ENCODE measurements at places on chromosomes 2 and 18.

DNA sequence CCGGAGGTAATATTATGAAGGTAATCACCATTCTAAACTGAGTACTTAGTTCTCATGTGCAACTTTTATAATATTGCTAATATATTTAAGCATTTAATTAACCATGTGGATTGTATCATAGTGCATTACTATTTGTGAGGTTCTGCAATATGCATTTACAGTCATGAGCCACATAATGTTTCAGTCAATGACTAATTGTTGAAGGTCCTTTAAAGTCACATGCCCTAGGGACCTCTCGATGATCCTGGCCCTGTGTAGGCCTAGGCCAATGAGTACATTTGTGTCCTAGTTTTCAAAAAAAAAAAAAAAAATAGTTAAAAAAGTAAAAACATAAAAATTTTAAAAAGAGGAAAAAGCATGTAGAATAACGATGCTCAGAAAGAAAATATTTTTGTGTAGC lies 298.0 kb downstream of the DSEL start:
- DNase-seq: no peak

DNA sequence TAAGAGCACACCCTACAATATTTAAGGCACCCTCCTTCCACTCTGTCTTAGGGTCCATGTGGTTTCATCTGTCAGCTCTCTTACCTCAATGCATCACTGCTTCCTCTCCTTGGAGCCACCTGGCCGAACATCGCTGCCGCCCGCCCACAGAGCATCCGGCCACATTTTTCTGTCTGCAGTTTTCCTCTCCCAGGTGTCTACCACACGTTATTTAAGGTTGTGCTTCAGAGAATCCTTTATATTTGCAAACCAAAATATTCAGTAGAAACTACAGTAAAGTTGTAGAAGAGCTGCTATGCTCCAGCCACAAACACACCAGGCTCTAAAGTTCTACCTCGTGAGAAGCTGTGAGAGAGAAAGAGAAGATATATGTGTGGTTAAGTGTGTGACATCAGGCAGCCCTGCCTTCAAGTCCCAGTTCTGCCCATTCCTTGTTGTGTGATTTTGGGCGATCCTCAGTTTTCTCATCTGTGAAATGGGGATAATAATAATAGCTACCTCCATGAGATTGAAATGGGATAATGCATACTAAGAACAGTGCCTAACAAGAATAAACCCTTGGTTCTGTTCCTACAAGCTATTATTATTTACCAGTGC lies 4.9 kb upstream of the STK17B start:
- DNase-seq: no peak

GRCh38 chr2:64213532-64214275 lies 69.5 kb upstream of the PELI1 start:
- DNase-seq: no peak

DNA sequence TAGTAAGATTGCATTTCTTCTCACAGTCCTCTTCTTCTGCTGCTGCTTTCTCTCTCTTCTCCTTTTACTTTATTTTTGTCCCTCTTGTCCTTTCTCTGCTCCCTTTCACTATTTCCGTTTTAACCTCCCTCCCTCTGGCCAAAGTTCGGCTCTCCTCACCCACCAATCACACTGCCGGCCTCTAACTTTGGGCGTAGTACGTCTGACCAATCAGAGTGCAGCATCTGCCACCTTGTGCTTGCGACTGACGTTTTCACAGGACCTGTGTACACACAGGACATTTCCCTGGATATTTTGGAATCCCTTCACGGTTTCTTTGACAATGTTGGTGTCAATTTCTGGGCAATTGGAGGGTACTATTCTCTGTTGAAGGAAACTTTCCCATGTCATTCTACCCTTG lies 22.6 kb upstream of the ICOS start:
- no peak for DNase-seq

GRCh38 chr2:218129458-218130135 lies 3.8 kb downstream of the CXCR2 start:
- DNase-seq: no peak

- DNase-seq: no peak
Observed at GRCh38 chr2:183522489-183523266, 398.4 kb downstream of the NUP35 start.

GRCh38 chr18:61079714-61080113 lies 253.5 kb upstream of the CDH20 start:
- DNase-seq: no peak

- DNase-seq: no peak
Observed at GRCh38 chr18:33706391-33706790, 128.4 kb downstream of the ASXL3 start.

DNA sequence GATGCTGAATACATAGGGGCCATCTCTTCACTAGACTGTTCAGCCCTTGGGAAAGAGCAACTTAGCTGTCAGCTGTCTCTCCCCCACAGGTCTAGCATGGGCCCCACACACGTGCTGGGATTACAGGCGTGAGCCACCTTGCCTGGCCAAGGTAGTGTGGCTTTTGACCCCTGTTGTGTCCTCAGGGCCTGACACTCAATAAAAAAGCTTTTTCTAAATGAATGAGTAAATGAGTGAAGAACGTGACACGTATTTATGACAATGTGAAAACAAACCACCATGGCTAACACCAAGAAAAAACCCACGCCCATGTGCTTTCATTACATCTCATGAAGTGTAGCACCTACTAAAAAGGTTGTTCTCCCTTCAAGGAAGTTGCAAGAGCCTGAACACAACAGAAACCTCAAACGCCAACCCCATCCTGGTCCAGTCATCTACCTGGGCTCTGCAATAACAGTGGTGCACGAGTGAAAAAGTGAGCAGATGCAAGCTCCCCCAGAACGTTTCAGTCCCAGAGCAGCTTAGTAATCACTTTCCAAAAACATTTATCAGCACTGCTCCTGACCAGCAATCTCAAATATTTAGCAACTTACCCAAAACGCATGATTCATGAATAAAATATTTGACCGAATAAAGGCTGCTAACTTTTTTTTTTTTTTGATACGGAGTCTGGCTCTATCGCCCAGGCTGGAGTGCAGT lies 3.4 kb downstream of the WDFY1 start:
- no peak for DNase-seq

DNA sequence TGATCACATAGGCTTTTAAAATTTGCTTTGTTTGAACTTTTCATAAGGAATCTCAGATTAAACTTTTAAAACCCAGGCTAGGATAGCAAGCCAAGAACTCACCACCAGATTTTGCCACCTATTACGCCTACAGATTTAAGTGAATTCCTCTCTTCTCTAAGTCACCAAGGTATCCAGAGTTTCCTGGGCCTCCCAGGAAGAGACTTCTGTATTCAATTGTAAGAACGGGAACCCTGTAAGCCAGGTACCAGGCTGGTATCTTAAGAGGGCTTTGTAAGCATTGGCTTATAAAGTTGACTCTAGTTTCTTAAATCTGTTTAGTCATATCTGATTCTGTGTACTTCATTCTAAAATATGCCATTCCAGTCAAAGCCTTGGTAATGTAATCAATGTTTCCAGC lies 285.1 kb downstream of the MBD5 start:
- no peak for DNase-seq

DNA sequence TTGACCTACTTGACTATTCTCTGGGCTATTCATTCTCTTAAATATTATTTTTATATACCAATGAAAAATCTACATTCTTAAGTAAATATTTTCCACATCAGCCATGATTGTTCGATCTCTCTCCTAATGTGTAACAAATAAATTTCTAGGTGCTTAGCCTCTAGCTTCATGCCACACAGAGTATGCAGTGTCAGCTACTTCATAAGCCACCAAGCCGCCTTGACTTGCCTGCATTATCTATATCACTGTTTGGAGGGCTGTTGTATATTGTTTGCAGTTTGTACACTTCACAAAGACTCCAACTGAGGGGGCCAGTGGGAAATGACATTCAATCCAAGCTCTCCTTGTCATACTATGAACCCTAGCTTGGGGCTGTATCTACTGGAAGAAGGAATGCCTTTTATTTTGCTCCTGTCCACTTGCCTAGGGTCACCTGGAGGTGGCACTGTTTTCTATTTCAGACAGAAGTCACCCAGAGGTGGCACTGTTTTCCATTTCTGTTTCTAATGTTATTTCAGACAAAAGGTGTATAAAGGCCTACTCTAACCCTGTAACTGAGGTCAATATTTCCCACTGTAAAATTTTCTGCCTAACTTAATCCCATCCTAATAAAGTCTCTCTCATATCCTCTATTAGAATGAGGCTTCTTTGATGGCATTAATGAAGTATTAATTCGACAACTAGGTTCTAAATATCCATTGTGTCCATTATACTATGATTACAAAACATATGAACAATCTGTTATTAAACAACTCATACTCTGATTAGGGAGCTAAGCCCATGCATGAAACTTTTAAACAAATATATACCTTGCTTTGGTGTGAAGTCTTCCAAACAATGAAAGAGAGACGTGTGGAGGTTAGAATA lies 36.4 kb downstream of the COL5A2 start:
- DNase-seq: peak; percentile 34

GRCh38 chr2:109457366-109457765 lies 156.4 kb downstream of the SEPTIN10 start:
- DNase-seq: no peak

DNA sequence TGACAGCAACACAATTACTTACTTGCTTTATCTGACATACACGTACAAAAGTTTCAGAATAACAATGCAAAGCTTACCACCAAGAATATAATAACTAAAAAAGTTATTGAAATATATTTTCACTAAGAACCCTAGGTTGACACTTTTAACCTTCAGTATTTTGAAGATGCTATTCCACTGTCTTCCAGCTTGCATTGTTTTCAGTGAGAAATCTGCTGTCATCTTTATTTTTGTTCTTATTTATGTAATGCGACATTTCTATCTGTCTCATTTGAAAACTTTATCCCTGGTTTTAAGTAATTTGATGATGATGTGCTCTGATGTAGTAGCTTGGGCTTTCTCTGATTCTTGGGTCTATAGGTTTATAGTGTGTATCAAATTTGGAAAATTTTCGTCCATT lies 165.0 kb upstream of the SMIM21 start:
- DNase-seq: no peak

- DNase-seq: no peak
Observed at GRCh38 chr2:24088821-24089359, 4.3 kb upstream of the TP53I3 start.
